ENCODE measurements at places on chromosomes 5 and 9. TPM values are rescaled to one million over a fixed set of nuclear protein-coding genes. Genes with fewer than 3 reads are reported as not detected.
A peak's percentile ranks its signal among the peaks of the same experiment; 100 is the strongest.

- no peak for DNase-seq
These were observed 9.5 kb upstream of the GLDC start for GRCh38 chr9:6655036-6655435.

DNA sequence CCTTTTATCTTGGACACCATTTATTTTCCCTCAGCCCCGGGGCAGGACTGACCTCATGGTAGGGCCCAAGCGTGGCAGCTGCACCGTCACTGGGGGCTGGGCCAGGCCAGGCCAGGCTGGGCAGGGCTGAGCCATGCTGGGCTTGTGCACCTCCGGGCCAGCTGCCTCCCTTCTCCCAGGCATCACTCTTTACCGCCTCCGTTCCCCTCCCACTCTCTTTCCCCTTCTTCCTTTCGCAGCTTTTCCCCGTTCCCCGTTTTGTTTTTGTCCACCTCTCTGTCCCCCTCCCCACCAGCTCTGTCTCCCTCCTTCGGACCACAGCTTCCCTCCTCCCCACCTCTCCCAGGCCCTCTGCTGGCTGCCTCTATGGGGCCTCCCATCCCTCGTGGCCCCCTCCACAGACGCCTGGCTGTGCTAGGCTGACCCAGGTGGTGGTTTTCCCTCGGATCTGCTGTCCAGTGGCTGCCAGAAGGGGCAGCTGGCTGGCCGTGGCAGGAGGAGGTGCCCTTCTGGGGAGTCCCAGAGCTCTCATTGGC, 17.9 kb downstream of the FGF18 start:
- no peak for DNase-seq

DNA sequence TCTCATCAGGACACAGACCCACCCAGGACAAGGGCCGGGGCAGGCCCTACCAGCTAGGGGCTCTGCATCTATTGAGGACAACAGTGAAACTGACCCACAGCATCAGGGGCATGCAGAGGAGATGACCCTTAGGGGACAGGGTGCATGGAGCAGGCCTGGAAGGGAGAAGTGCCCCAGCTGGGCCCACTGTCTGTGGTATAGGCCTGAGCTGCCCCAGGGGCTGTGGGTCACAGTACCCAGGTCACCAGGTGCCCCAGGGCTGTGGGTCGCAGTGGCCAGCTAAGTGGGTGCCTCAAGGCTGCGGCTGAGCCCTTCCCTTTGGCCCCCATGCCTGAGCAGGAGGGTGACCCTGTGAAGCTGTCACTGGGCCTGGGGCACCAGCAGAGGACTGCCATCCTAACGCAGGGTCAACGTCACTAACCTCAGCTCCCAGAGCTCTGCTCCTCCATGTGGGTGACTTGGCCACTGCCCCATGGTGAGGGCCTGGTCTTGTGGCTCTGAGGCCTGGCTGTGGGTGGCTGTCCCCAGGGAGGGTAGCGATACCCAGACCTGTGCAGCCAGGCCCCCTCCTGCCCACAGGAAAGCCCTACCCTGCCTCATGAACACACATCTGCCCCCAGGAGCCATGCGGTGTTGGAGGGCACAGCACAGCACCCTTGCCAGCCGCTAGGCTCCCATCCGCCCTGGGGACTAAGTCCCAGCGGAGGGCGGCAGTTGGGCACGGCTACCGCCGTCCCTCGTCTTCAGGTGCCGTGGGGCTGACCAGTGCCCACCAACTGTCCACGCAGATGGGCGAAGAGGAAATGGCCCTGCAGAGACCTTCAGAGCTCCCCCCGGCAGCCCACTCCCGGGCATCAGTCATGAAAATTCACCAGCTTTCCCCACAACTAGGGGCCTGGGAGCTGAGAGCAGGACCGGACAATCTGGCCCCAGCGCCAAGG, 4.9 kb downstream of the EDF1 start:
- DNase-seq: peak; percentile 24

DNA sequence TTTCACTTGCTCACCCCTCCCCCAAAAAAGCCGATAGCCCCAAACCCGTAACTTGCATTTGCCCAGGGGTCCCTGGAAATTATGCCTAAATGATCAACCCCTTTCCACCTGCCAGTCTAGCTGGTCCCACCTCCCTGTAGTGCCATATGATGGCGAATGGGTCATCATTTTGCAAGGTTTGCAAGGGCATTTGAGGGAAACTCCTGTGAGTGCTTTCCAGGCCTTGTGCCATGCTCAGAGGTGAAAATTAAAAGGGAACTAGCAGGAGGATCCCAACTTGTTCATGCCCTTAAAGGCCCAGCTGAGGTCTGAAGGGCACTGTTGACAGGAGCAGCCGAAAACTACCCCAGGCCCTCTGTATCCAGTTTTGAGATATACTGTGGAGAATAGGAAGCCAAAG, 192.9 kb downstream of the NR3C1 start:
- DNase-seq: no peak

DNA sequence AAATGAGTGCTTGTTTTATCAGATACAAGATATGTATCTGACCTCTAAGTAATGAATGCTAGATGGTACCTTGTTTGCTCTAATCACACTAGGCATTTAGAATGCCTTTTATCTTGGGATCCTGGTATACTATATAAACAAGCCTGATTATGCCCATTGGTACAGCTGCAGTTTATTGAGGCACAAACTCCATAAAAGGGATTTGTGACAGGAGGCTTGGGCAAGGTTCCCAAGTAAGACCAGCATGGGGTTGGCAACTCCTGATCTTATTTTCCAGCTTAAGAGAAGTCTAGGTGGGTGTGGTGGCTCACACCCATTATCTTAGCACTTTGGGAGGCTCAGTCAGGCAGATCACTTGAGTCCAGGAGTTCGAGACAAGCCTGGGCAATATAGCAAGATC, 93.9 kb upstream of the DMRT1 start:
- DNase-seq: no peak

GRCh38 chr5:9009931-9010651, 535.8 kb downstream of the SEMA5A start:
- DNase-seq: no peak

DNA sequence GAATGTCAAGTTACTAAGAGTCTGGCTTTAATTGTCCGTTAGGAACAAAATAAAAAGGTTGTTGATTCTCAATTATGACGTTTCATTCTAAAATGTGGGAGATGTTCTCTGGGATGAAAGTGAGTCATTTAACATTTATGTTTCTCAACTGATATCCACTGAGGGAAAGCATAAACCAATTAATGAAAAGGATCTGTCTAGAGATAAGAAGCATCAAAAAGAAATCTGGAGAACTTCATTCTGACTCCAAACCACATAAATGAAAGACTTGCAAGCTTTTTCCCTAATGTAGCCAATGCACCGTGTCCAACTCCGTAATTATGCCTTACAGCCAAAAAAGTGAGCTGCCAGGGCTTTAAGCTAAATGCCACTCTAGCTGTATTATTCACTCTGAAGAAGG, 654.2 kb downstream of the TLE1 start:
- no peak for DNase-seq

The OTP gene
- not detected for total RNA-seq

The FCN2 gene
- 2.0 TPM for total RNA-seq

The ZNF608 gene
- total RNA-seq: 28.0 TPM

The KLHL3 gene
- total RNA-seq: 24.8 TPM

All from left cardiac atrium (tissue), 4 donors.